ENCODE measurements at places on chromosomes 16 and 17. TPM values are rescaled to one million over a fixed set of nuclear protein-coding genes. Genes with fewer than 3 reads are reported as not detected.

Gene HASPIN
- 2.2 TPM for total RNA-seq

Gene SEZ6L2
- 10.9 TPM for total RNA-seq

Gene TMEM88
- total RNA-seq: 1.9 TPM

DNA sequence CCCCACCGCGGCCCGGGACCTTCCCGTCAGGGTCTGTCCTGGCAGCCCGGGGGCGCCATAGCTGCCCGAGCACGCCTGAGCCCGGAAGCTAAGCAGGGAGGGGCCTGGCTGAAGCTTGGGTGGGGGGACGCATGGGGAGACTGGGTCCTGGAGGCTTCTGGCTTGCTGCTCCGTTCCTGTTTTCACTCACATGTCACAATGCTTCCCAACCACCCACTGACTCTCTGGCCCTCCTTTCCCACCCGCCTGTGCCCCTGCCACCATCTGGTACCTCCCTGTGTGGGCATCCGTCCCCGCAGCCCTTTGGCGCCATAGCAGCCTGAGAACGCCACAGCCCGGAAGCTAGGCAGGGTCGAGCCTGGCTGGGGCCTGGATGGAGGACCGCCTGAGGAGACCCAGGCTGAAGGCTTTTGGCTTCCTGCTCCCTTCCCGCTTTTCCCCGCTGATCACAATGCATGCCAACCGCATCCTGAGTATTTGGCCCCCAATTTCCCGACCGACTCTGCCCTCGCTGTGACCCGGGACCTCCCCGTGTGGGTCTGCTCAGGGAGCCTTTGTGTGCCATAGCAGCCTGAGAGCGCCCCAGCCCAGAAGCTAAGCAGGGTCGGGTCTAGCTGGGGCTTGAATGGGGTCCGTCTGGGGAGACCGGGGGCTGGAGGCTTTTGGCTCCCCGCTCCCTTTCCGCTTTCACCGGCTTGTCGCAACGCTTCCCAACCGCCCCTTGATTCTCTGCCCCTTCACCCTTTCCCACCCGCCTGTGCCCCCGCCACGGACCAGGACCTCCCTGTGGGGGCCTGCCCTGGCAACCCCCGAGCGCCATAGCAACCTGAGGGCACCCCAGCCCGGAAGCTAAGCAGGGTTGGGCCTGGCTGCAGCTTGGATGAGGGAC lies 2290.1 kb downstream of the TP53TG3F start:
- peak; percentile 84 for DNase-seq

DNA sequence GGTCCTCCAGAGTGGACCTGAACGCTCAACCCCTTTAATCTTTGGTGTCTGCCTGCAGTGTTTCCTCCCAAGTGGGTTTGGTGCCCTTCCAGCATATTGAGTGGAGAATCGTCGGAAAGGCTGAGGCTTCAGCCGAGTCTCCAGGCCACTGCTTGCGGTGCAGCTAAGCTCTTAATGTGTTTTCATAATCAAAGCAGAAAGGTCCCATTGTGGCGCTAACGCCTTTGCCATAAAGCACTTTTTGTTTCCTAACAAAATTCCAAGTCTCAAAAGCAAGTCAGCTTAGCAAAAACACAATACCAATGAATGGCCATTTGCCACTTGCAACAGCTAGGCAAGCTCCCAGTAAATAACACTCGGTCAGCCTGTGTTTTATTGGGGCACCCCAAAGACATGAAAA lies 57.6 kb downstream of the KSR1 start:
- no peak for DNase-seq

DNA sequence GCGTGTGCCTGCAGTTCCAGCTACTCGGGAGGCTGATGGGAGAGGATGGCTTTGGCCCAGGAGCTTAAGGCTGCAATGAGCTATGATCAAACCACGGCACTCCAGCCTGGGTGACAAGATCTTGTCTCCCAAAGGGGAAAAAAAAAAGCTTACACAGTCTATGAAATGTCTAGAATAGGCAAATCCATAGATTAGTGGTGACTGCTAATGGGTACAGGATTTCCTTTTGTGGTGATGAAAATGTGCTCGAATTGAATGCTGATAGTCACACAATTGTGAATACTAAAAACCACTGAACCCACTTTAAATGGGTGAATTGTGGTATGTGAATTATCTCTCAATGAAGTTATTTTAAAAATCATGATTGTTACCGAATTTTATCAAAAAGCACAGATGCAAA lies 14.9 kb downstream of the USP7 start:
- DNase-seq: no peak

DNA sequence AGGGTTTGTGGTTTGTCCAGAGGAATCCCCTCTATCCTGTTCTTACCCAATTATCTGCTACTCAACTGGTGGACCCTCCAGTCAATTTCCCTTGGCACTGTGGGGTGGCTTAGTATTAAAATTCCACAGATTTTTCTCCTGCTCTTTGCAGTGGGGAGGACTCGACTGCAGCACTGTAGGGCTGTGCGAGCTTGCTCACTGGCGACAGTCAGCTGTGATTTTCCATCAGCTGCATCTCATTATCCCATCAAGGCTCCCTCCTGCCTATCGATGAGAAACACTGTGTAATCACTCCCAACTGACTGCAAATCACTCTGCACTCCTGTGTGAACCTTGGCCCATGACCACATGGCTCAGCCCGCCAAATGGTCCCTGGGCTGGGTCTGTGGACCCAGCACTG lies 90.5 kb upstream of the MAF start:
- DNase-seq: no peak

DNA sequence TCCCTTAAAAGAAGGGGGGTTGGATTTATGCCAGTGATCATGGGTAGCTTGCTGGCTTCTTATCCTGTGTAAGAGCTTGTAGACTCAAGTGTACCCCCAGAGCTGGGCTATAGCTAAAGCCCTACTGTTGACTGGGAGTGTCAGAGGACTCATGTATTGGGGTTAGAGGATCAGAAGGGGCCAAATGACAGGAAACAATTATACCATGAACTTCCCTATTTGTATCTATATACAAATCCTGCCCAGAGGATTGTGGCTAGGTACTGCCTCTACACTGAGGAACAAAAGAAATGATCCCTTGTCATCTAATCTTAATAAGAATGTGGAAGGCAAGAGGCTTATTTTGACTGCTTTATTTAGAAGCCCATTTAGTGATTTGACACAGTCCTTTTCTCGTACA lies 14.3 kb downstream of the ZP2 start:
- no peak for DNase-seq
